ENCODE measurements at places on chromosomes 13 and 19.

DNA sequence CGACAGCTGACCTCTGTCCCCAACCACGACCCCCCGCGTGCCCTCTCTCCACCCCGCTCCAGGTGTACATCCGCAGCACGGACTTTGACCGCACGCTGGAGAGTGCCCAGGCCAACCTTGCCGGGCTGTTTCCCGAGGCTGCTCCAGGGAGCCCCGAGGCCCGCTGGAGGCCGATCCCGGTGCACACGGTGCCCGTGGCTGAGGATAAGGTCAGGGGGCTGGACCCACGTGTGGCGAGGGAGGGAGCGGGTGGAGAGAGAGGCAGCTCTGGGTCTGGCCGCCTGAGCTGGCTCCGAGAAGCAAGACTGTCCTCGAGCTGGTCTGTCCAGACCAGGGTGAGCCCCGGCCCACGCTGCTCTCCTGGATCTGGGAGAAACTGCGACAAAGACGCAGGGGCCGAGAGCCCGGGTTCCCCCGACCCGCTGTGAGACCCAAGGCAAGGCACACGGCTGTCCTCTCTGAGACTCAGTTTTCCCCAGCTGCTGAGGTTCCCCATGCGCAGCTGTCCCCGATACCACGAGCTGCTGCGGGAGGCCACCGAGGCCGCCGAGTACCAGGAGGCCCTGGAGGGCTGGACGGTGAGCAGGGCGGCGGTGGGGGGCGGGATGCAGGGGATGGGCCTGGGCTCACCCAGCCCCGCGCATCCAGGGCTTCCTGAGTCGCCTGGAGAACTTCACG, 1.5 kb downstream of the ACP4 start:
- DNase-seq, result no peak

- no peak for DNase-seq
Measured at GRCh38 chr13:95083066-95083465, 218.2 kb downstream of the ABCC4 start.

GRCh38 chr13:94880463-94880862, 168.1 kb upstream of the SOX21 start:
- no peak for DNase-seq

DNA sequence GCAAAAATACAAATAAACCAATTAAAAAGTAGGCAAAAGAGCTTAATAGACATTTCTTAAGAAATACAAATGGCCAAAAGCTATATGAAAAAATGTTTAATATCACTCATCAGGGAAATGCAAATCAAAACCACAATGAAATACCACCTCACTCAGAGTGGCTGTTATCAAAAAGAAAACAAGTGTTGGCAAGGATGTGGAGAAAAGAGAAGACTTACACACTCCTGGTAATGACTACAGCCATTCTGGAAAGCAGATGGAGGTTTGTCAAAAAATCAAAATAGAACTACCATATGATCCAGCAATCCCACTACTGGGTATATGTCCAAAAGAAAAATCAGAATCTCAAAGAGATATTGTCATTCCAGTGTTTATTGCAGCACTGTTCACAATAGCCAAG, 223.5 kb upstream of the SLC10A2 start:
- no peak for DNase-seq

DNA sequence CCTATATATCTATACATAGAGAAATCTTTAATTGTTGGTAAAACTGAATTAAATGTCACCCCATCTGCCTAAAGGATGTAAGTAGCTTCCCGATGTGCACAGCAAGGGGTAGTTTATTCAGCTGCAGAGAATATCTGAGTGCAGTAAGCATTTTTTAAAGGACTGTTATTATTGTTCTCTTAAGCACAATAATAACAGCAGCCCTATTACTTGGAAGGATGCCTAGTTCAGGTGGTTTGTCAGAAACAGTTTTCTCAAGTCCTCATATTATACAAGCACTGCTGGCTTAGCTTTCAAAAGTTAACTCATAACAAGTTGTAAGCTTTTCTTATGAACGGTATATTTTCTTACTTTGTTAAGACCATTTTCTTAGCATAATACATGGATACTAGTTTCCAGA, 142.6 kb downstream of the CRYL1 start:
- DNase-seq, result no peak

DNA sequence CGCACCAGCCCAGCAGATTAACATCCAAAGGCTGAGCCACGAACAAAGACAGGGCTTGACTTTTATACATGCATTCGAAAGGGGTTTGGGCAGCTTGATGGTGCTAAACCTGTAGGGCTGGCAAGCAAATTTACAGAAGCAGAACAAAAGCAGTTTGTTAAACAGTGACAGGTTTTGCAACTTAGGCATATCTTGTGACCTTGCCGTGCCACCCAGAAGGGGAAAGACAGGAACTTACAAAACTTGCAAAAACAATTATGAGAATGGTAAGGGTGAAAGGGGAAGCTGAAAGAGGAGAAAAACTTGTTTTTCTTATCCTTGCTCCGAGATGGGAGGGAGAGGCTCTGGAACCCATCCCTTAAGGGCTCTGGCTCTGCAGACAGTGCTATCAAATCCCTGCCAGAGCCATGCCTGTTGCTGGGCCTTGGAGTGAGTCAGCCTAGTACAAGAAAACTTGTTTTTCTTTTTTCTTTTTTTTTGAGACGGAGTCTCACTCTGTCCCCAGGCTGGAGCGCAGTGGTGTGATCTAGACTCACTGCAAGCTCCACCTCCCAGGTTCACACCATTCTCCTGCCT, 1325.2 kb upstream of the PRR20A start:
- no peak for DNase-seq

GRCh38 chr19:41930926-41931592, 2.8 kb upstream of the ERFL start:
- peak; percentile 62 for DNase-seq

DNA sequence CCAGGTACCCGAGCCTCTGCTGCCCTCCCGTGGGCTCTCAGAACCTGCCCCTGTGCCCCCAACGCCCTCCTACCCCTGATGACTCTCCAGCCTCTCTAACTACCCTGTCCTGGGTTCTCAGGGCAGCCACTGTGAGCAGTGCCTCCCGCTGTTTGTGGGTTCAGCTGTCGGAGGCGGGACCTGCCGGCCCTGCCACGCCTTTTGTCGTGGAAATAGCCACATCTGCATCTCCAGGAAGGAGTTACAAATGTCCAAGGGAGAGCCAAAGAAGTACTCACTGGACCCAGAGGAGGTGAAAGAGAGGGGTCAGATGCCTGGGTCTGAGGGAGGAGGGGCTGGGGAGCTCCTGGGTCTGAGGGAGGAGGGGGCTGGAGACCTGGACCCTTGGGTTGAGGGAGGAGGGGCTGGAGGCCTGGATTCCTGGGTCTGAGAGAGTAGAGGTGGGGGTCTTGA, 20.0 kb downstream of the CNFN start:
- DNase-seq, result peak; percentile 81

DNA sequence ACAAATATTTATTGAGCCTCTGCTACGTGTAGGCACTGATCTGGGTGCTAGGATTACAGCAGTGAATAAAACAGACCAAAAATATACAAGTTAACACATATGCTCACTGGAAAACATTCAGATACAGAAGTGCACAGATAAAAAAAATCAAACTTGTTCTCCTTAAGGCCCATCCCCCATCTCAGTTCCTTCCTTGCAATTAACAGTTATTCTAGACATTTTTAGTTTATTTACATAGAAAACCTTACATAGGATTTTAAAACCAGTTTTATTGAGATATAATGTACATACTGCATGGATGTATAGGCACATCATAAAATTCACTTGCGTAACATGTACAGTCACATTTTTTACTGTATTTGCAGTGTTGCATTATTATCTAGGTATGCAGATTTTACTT, 36.5 kb upstream of the HMGB1 start:
- no peak for DNase-seq

- DNase-seq, result peak; percentile 4
Measured at GRCh38 chr19:8569066-8569771, 8.0 kb downstream of the MYO1F start.

DNA sequence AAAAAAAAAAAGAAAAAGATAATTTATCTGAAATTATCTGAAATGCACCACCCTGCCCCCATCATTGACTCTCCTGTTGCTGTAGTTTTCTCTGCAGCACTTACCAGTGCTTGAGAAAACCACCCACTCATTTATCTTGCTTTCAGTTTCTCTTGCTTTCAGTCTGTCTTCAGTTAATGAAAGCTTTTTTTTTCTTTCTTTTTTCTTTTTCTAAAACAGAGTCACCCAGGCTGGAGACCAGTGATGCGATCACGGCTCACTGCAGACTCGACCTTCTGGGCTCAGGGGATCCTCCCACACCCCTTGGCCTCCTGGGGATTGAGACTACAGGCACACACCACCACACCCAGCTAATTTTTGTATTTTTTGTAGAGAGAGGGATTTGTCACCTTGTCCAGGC, 4.3 kb upstream of the ACP5 start:
- DNase-seq, result no peak

GRCh38 chr19:11237321-11237720, 2.1 kb upstream of the ANGPTL8 start:
- no peak for DNase-seq

DNA sequence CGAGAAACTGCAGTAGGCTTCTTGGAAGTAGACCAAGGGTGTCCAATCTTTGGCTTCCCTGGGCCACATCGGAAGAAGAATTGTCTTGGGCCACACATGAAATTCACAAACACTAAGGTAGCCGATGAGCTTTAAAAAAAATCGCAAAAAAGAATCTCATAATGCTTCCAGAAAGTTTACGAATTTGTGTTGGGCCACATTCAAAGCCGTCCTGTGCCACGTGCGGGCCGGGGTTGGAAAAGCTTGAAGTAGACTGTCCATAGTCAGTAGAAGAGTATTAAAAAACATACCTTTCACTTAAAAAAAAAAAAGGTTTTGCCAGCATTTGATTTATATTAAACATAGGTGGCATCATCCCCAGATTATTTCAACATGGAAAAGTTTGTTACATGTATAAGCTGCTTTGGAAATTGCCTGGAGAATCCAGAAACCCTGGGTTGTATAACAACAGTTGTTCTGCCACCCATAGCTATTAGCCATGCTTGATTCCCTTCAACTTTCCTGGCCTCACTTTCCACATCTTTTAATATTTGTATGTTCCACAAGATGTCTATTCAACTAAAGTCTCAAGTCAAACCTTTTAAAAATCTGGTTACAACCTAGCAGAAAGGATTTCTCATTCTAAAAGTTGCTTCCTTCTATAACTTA, 1.0 kb downstream of the IFT88 start:
- DNase-seq, result no peak

- no peak for DNase-seq
Measured at GRCh38 chr19:29172302-29172701, 40.6 kb downstream of the UQCRFS1 start.

DNA sequence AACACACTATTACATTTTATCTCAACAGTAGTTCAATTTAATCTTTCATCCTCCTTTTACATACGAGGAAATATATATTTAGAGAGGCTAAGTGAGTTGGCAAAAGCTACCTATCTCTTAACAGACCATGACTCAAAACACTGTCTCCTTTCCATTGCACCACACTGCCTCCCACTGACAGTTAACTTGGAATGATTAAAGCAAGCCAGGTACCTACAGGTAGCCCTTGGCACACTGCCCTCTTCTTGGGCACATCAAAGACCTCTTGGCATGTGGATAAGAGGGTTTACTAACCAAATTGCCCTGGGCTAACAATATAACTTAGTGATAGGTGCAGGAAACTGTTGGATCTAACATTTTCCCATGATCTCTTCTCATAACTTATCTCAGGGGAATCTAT, 1.8 kb downstream of the ABHD13 start:
- DNase-seq, result no peak

DNA sequence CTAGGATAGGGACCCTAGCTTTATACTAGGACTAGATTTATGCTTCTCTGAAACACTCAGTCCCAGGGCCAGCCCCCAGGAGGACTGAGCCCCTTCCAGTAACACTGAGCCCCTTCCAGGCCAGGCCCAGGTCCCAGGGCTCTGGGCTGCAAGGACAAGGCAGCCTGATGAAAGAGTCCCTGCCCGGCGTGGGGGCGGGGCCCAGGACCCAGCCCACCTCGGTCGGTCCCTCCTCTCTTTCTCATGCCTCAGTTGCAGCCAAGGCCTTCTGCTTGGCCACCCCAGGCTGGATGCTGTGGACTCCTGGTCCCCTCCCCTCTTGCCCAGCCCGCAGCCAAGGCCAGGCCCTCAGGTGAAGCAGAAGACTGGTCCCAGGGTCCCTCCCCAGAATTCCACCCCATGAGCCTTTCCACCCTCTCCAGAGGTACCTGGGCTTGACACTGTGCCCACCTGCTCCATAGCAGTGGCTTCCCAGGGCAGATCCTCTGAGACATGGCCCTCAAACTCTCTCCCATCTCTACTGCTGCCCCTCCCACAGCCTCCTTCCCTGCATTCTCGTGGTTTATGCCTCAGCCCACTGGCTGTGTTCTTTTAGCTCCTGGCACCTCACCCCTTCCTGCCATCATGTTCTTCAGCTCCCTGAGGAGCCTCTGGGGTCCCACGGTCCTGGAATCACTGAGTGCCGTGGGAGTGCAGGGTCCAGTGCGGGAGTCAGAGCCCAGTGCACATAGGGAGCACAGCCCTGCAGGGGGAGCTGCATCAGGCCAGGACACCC, 53.6 kb upstream of the C1QTNF9B start:
- peak; percentile 22 for DNase-seq

GRCh38 chr13:109166804-109167203, 537.4 kb downstream of the MYO16 start:
- no peak for DNase-seq

- DNase-seq, result peak; percentile 62
Measured at GRCh38 chr19:38003438-38004185, 96.6 kb downstream of the SIPA1L3 start.

DNA sequence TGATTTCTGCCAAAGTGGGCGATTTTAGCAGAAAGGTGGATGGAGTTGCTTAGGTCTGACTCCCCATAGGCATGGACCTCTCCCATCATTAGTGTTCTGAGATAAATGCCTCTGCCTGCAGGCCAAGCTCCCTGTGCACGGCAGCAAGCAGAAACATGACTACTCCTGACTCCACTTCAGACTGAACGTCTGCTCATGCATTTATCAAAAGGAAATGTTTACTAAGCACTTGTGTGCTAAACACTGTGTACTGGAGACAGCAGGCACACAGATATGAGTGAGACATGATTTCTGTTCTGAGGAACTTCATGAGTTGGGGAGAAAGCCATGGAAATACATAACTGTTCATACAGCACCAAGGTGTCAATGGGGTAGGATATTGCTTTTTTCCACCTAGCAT, 149.6 kb downstream of the MIPEP start:
- DNase-seq, result no peak

GRCh38 chr19:15432018-15432494, 13.3 kb upstream of the AKAP8L start:
- DNase-seq, result peak; percentile 52

DNA sequence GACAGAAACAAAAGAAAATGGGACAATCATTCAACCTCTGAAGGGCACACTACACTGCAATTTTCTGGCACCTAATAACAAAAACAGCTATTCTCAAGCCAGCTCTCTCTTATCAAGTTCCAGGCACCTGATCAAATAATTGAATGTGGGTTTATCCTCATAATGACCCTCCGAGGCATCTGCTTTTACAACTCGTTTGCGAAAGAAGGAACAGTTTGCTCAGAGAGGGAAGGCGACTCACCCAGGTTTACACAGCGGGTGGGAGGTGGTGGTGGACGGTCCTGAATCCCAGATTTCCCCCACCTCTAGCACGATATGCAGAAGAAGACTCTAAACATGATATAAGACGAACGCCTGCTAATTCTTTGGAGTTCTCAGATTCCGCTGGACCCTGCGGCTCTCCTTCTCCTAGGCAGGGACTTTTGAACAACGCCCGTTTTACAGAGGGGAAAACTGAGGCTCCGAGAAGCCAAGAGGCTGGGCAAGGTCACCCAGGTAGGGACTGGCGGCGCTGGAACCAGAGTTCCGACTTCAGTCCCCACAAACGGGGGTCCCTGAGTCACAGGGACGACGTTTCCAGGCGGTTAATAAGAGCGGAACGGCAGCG, 641 bp downstream of the SGTA start:
- DNase-seq, result no peak

GRCh38 chr19:12880551-12881171, 588 bp downstream of the DNASE2 start:
- DNase-seq, result peak; percentile 60
